ENCODE measurements at places on chromosomes 11 and 22.

- no peak for DNase-seq
Observed at GRCh38 chr22:17808693-17809403, 34.6 kb upstream of the BID start.

DNA sequence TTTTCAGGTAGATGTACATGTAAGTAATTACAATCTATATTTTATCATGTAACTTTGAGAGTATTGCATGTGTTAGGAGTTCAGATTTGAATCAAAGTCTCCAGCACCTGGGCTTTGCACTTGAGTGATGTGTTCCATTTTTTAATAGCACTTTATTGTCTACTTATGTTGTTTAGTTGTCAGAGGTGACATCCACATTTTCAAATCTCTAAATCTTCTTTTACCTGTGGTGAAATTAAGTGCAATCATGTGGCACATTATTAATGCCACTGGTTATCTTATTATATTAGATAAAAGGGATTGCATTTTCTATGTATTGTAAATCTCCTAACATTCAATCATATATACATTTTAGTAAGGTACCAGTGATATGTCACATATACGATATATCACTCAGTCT lies 333.4 kb downstream of the AASDHPPT start:
- no peak for DNase-seq

- no peak for DNase-seq
Observed at GRCh38 chr22:38953577-38954413, 3.6 kb upstream of the APOBEC3A start.

- DNase-seq, result no peak
Observed at GRCh38 chr11:17931595-17931994, 81.3 kb downstream of the SERGEF start.

GRCh38 chr11:61534025-61534932 lies 25.7 kb downstream of the LRRC10B start:
- DNase-seq, result no peak

DNA sequence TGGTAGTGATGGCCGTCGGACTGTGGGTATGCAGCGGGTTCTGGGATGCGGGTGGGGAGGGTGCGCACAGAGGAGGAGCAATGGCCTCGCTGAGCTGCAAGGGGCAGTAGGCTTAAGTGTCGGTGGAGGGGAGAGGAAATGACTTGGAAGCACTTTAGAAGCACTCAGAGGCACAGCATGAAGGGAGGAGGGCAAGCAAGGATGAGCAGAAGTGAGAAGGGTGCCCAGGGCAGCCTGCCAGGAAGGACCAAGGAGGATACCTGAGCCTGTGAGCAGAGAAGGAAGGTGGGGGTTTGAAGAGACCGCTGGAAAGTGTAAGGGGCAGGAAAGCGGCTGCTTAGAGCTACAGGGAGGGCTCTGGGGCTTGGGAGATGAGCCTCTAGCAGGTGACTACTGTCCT lies 330 bp downstream of the SLC5A1 start:
- no peak for DNase-seq

DNA sequence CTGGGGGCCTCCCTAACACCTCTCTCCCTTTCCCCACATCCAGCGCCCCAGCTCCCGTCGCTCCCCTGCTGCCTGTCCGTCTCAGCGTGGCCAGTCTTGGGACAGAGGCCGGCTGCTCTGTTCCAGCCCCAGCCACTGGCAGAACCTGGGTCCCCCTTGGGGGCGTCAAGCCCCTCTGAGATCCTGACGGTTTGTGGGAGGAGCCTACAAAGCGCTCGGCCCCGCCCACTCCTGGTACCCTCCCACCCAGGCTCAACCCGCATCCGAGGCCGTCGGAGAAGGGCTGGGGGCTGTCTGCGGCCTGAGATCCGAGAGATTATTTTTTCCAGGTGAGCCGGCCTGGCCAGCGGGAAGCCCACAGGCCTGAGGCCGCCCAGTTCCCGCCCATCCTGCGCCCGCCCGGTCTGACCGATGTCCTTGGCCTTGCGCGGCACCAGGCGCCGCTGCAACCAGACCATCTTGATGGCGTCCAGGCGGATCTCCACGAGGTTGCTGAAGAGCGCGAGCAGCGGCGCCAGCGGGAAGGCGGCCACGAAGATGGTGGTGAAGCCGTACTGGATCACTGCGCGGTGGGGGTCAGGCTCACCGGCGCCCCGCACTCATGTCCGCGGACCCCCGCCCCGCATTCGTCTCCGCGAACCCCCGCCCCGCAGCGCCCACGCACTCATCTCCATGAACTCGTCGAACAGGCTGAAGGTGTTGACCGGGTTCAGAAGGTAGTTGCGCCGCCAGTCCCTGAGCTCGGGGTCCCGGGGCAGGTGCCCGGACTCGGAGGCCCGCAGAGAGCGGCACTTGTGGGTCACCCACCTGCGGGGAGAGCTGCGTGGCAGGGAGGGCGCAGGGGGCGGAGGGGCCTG lies 5.5 kb upstream of the SIGIRR start:
- DNase-seq, result no peak

Measured in kidney capillary endothelial cell (primary cell).